Stimulated activated memory B cell treated with anti-CD40 and anti-IgM and Interleukin-4, amounts not matched to agents 10 μg/mL and 1 μg/mL and 100 μg/mL, for 72 hours (primary cell): ENCODE measurements at places on chromosomes 5 and 9.

DNA sequence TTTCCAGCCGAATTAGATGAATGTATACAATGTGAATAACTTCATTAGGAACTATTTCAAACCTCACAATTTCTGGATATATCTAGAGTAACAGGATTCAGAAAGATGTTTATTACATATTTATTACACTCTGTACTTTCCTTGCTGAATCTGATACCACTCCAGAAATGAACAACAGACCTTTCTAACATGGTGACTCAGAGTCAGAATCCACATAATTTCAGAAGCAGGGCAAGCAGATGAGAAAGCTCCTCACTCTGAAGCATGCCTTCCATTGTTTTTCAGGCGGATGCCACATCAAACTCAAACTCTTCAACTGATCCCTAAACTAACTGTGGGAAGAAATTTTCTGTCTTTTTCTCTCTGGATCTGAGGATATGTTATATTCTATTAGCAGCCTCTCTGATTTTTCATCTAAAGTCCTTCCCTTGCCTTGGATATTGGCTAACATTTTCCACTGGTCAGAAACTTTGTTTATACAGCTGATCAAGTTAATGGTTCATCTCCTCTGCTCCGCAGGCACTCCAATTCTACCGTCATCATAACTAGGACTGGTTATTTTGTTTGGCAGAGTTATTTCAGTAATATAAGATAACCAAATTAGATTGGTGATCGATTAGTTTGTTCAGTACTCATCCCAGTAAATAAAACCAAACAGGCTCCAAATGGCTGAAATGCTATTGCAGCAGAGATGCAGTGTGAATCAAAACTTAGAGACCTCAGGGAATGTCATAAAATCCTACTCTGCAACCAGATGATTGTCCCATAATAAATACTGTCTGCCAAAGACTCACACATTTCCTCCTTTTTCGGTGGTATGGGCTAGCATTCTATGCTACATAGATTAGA, 556.0 kb downstream of the EBF1 start:
- H3K27me3 ChIP-seq: no peaks in the 10 kb centered on the region
- no peak overlapping the region for H3K27ac ChIP-seq
- no peak for ATAC-seq
- H3K4me1 ChIP-seq: peaks cover 15% of the 10 kb centered on the region
- H3K4me3 ChIP-seq: no peak overlapping the region
- no peaks in the 10 kb centered on the region for H3K36me3 ChIP-seq

DNA sequence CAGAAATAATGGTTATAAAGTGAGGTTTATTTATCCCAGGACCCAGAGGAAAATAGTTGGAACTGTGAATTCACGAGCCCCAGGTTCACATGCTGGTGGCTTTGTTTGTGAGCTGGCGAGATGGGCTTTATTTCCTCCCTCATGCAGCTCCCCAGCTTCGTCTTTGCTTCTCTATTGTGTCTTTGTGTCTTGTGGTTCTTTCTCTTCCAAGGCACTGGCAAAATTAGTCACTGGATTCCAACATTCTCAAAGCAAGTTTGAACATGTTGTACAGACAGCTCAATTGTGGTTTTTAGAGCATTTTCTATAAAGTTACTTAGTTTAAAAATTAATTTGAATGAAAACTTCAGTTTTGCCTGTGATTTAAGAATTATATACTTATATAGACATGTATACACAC, 7.2 kb downstream of the NDUFS6 start:
- ATAC-seq: no peak
- H3K27ac ChIP-seq: no peak overlapping the region
- peaks cover 31% of the 10 kb centered on the region for H3K4me1 ChIP-seq
- H3K36me3 ChIP-seq: peaks cover 62% of the 10 kb centered on the region

- peaks cover 33% of the 10 kb centered on the region for H3K36me3 ChIP-seq
- H3K4me3 ChIP-seq: no peak overlapping the region
- no peak overlapping the region for H3K27ac ChIP-seq
- ATAC-seq: no peak
- peaks cover 63% of the 10 kb centered on the region for H3K4me1 ChIP-seq
These were observed 9.4 kb downstream of the G3BP1 start for GRCh38 chr5:151781201-151781600.

DNA sequence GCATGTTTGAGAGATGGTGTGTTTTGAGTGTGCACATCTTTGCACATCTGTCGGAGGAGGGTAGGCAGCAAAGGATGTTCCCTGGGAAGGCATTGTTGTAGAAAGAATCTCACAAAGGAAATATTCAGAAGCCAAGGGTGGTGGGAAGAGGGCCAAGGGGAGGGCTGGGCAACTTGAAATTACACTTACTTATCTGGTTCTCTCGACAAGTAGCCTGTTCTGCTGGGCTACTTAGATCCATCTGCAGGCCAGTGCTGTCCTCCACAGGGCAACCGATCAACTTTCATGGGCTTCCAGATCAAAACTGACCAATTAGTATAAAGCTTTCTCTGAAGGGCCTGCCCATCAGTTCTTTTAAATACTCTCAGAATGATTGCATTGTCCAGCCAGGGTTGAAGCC, 495.2 kb downstream of the GADD45G start:
- ATAC-seq: no peak
- H3K36me3 ChIP-seq: no peaks in the 10 kb centered on the region
- no peaks in the 10 kb centered on the region for H3K27me3 ChIP-seq
- H3K27ac ChIP-seq: no peak overlapping the region

- no peak for ATAC-seq
- no peak overlapping the region for H3K4me3 ChIP-seq
- H3K4me1 ChIP-seq: no peaks in the 10 kb centered on the region
- no peaks in the 10 kb centered on the region for H3K36me3 ChIP-seq
- no peak overlapping the region for H3K27ac ChIP-seq
- H3K27me3 ChIP-seq: no peaks in the 10 kb centered on the region
These were observed 111.1 kb upstream of the KLF9 start for GRCh38 chr9:70525519-70525918.

- no peak overlapping the region for H3K4me3 ChIP-seq
- no peak overlapping the region for H3K27ac ChIP-seq
- no peaks in the 10 kb centered on the region for H3K36me3 ChIP-seq
- no peaks in the 10 kb centered on the region for H3K27me3 ChIP-seq
- ATAC-seq: no peak
- H3K4me1 ChIP-seq: no peaks in the 10 kb centered on the region
These were observed 47.5 kb downstream of the SAXO1 start for GRCh38 chr9:18985464-18985951.

GRCh38 chr5:171367424-171368370, 20.0 kb upstream of the NPM1 start:
- ATAC-seq: peak; percentile 63
- H3K27ac ChIP-seq: no peak overlapping the region
- no peaks in the 10 kb centered on the region for H3K36me3 ChIP-seq

- no peak for ATAC-seq
- no peak overlapping the region for H3K4me3 ChIP-seq
- no peak overlapping the region for H3K27ac ChIP-seq
These were observed 9.9 kb downstream of the HSPA9 start for GRCh38 chr5:138565100-138565821.

- H3K4me1 ChIP-seq: peaks cover 54% of the 10 kb centered on the region
- H3K36me3 ChIP-seq: peaks cover 18% of the 10 kb centered on the region
- peak overlapping the region; percentile 86 for H3K27ac ChIP-seq
- no peaks in the 10 kb centered on the region for H3K27me3 ChIP-seq
- H3K4me3 ChIP-seq: peak overlapping the region; percentile 93
- no peak for ATAC-seq
These were observed 95.3 kb downstream of the ZNF608 start for GRCh38 chr5:124650951-124651662.

GRCh38 chr5:22842574-22842973, 10.6 kb downstream of the CDH12 start:
- H3K4me3 ChIP-seq: no peak overlapping the region
- no peaks in the 10 kb centered on the region for H3K4me1 ChIP-seq
- ATAC-seq: no peak
- H3K36me3 ChIP-seq: no peaks in the 10 kb centered on the region
- H3K27me3 ChIP-seq: no peaks in the 10 kb centered on the region
- H3K27ac ChIP-seq: no peak overlapping the region

DNA sequence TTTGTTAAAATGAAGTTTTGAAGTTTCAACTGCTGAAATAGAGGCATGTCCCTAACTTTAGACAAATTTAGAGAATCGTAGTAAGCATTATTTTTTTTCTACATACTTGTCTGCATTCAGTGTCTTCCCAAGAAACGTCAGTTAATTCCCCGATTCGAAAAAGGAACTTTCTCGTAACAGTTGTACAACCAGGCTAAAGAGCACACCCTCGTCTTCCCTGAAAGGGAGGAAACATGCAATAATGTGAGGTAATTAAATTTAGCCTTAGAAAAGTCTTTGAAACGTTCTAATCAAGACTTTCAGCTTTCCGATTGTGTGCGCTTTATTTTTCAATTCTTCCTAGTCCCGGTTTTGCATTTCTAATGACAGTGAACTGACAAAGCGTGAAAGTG, 374 bp upstream of the SLC1A3 start:
- peak; percentile 5 for ATAC-seq
- H3K27me3 ChIP-seq: peaks cover 32% of the 10 kb centered on the region
- H3K36me3 ChIP-seq: no peaks in the 10 kb centered on the region
- H3K4me1 ChIP-seq: peaks cover 14% of the 10 kb centered on the region

- H3K4me3 ChIP-seq: peak overlapping the region; percentile 84
- no peaks in the 10 kb centered on the region for H3K36me3 ChIP-seq
- no peaks in the 10 kb centered on the region for H3K27me3 ChIP-seq
- peaks cover 50% of the 10 kb centered on the region for H3K4me1 ChIP-seq
- peak; percentile 58 for ATAC-seq
These were observed 246.6 kb upstream of the ANKRD55 start for GRCh38 chr5:56479696-56480077.

DNA sequence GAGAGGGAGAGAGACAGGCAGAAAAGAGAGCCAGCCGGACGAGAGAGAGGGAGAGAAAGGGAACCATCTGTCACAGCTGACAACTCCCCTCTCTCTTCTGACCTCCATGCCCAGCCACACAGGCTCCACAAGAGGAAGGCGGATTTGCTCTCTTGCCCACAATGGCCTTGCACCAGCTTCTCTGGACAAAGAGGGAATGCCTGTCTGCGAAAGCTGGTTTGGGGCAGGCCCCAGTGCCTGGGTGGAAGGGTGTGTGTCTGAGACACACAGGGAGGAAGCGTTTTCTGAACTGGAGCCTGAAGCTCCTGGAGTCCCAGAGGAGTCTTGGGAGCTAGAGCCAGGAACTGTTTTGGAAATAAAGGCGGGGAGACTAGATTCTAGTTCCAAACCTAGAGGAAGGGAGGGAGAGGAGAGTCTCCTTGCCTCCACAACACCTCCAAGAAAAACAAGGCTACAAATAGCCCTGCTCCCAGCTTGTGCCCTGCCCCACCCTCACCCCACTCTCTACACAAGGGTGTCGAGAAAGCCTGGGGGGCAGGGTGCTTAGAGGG, 12.5 kb downstream of the C1QTNF2 start:
- H3K4me3 ChIP-seq: no peak overlapping the region
- no peak for ATAC-seq
- H3K4me1 ChIP-seq: no peaks in the 10 kb centered on the region
- H3K27ac ChIP-seq: no peak overlapping the region
- H3K36me3 ChIP-seq: no peaks in the 10 kb centered on the region
